ENCODE measurements at places on chromosomes 16 and 17.

GRCh38 chr17:74185571-74186185, 17.8 kb upstream of the RPL38 start:
- DNase-seq: no peak

GRCh38 chr16:81686391-81687130, 92.5 kb upstream of the PLCG2 start:
- no peak for DNase-seq

DNA sequence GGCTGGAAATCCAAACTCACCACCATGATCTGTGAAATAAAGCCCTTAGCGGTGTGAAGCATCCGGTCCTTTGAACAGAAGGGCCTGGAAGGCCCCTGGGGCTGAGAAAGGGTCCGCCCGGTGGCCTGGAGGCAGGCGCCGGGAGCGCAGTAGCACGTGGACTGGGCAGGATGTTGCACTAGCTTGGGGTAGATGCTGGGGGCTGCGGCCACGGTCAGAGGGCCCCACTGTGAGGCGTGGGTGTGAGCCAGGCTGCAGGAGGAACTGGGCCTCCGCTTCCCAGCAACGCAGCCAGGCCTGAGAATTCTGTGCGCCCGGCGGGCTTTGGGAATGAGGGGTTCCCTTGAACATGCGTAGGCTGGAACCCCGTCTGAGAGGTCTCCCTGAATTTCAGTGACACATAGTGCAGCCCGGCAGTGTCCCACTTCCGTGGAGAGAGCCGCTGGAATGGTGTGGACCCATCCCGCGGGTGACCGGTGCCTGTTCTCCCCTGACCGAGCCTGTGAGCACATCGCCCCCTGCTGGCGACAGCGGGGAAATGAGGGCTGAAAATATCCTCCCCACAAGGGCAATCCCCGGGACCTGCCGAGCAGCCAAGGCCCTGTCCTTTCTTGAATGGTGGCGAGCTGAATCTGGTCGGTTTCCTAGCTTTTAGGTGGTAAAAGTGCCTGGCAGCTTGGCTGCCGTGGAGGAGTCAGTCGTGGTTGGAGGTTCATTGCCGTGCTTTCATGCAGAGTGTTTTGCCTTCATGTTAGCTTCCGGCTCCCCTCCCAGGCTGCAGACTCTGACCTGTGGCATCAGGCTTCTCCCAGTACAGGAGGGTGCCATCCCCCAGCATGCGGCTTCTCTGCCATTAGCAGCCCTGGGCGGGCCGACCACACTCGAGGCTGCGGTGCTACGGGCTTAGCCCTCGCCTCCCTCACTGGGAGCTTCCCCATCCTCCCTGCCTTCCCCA, 43.8 kb downstream of the DNAJA2 start:
- peak; percentile 31 for DNase-seq

- no peak for DNase-seq
Observed at GRCh38 chr17:81440511-81441244, 45.4 kb downstream of the BAHCC1 start.

GRCh38 chr16:23827057-23827456, 8.7 kb upstream of the PRKCB start:
- no peak for DNase-seq

DNA sequence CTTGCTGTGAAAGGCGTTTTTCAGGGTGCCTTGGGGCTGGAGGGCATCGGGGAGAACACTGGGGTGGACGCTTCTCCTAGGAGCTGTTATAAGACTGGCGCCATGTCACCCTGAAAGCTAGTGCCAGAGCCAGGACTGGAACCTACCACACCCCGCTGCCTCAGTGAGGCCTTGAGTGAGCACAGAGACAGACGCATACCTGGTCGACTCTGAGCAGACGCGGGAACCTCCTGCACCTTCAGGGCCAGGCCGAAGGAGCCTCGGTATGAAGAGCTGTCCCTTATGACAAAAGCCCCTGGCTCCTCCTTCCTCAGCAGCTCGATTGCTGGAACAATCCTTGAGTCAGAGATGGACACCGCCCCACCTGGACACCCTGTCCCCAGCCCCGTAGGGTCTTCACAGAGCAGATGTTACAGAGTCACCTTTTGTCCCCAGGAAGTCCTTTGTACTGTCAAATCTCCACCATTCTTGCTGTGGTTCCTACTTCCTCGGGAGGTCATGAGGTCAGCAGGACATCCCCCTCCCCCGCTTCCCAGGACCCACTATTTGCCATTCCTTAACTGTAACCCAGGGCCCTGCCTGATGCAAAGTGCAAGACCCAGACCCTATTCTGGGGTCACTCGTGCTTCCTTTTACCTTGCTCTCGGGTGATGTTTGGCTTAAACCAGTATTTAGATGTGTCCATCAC, 17.0 kb downstream of the TNS4 start:
- DNase-seq: no peak

- DNase-seq: no peak
Observed at GRCh38 chr17:81537856-81538555, 9.8 kb downstream of the FSCN2 start.
